Inflammatory macrophage treated with lipopolysaccharide for 1 hour (primary cell): ENCODE measurements at places on chromosomes 1 and 21.

- DNase-seq, result no peak
Observed at GRCh38 chr1:60764489-60764888, 317.9 kb upstream of the NFIA start.

DNA sequence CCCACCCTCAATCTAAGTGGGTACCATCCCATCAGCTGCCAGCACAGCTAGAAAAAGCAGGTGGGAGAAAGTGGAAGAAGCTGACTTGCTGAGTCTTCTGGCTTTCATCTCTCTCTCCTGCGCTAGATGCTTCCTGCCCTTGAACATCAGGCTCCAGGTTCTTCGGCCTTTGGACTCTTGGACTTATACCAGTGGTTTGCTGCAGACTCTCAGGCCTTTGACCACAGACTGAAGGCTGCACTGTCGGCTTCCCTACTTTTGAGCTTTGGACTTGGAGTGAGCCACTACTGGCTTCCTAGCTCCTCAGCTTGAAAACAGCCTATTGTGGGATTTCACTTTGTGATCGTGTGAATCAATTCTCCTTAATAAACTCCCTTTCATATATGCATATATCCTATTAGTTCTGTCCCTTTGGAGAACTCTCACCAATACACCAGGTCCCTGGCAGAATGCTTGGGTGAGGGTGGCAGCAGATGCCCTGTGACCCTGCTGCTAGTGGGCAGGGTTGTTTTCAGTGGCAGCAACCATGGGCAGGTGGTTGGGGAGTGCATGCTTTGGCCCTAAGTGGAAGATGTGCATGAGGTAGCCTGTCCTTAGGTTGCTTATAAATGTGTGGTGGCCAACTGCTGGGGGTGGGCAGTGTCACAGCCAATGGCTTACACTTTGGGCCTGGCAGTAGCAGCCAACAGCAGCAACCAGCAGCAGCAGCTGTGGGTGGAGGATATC lies 10.8 kb upstream of the ADAM30 start:
- no peak for DNase-seq

DNA sequence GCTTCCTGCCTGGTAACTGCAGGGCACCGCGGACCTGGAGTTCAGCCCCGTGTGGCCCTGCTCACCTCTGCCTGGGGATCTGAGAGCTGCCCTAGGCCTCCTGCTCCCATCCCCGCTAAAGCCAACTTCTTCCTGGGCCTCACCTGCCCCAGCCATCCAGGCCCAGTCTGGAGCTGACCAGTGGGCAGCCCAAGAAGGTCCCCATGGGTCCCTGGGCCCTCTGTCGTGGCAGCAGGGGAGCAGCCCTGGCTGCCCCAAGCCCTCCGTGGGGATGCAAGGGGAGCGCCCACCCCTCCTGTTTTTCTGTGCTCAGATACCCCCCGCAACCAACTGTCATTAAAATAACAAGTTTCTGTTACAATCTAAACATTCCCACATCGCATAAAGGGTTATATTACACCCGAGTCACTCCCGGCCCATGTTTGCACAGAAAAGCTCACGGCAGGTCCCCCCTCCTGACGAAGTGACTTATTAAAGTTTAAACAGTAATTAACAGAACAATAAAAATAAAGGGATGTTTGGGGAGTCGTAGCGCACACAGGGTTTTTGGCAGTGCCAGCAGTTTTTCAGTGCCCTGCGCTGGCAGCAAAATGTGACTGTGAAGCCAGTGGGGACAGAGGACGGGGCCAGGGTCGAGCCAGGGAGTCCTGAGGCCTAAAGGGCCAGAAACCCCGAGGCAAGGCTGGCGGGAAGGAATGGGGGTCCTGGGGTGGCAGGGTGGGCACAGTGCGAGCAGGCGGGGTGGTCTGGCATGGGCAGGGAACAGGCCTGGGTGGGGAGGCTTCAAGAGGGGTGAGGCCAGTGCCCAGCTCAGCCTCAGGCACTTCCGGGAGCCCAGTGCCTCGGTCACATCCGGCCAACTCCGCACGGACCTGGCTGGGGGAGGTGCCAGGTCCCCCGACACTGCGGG lies 121.5 kb downstream of the CASZ1 start:
- no peak for DNase-seq

DNA sequence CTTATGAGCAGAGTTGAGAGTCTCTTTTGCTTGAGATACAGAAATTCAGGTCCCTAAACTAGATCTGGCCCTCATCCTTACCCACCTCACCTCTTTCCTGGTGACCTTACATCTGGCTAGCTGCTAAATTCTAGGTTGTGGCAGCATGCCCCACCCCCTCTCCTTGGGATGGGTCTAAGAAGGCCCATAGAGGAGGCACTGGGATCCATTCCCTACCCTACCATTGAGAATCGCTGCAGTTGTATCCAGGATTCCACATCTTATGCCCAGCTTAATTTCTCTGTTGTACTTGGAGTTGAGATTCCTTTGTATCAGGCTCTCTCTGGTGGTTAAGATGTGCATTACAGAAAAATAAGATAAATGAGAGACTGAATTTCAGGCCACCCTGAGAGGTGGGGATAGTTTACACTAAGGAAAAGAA lies 9.5 kb upstream of the TMEM39B start:
- peak; percentile 56 for DNase-seq

DNA sequence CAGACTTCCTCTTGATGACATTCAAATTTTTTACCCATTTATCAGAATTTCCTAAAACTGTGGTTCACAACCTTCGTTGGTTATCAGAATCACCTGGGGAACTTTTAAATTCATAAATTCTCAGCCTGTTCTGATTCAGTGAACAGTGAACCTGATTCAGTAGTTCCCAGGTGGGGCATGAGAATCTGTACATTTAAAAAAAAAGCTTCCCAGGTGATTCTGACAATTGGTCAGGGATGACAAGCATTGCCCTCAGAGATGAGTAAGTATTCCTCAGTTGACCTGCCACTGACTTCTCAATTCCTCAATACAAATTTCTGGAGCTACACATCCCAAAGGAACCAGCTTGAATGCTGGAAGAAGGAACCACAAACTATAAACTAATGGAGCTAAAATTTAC lies 23.5 kb upstream of the CR2 start:
- no peak for DNase-seq

GRCh38 chr1:151606384-151606783 lies 5.5 kb upstream of the SNX27 start:
- DNase-seq, result no peak
